Left ventricle myocardium inferior (tissue), 1 donor: ENCODE measurements at places on chromosomes 12 and 14. TPM values are rescaled to one million over a fixed set of nuclear protein-coding genes. Genes with fewer than 3 reads are reported as not detected.

DNA sequence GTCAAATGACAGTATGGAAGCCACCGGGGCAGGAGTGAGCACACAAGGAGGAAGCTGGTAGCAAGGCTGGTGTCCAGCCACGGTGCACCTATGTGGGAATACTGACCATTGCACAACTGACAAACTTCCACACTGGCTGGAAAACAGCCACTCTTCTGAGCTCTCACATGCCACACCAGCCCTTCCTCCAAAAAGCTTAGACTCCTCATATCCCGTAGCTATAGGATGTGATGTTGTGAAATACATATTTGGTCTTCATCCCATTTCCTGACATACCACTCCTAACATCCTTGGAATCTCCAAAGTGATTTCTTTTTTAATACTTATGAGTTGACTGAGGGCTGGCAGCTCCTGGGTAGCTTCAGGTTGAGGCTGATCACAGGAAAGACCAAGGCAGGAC lies 103.6 kb downstream of the NTF3 start:
- DNase-seq = no peak

DNA sequence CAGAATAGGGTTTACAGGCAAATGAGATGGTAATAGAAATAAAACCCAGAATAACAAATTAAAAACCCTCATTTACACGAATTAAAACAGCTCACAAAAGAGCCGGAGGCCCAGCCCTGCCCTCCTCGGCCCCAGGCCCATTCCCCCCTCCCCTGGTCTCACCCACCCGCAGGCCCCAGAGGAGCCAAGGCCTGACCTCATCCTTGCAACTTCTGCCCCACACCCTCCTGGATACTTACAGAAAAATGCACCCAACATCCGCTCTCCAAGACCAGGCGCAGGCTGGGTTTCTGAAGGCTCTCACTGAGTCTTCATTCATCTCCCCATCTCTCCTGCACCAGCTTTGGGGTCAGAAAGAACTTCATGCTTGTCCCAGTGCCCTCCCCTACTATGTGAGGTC lies 16.2 kb upstream of the VSX2 start:
- no peak for DNase-seq

- DNase-seq = no peak
Observed at GRCh38 chr14:106729551-106729950, 1203.2 kb downstream of the TMEM121 start.

DNA sequence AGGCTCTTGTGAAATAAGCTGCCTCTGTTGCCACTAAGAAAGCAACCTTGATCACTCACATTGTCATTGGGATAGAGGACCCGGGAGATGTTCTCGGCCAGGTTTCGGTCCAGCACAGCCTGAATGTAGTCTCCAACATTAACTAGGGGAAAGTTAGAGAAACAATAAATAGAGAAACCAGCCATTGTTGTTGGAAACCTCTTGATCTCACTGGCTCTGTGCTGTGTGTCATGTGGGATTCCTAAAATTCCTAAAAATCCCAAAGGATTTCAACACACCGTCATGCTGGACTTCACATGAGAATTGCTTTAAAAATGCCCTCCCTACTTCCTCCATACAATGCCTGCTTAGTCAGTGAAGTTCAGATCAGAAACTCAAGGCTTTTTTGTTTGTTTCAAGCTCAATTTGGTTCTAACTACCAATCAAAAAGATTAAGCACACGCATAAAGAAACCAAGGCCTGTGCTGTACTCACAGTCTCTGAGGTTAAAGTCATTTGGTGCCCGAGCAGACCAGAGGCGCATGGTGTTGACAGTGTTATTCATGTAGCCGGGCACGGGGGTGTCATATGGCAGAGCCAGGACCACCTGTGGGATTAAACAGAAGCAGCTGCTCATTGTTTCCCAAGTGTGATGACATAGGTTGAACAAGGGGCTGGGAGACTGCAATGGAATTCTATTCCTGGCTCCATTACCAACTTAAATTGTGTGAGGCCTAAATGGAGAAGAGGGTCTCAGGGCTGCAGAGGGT lies 23.6 kb downstream of the PYGL start:
- no peak for DNase-seq

GRCh38 chr14:34029921-34030334 lies 79.1 kb upstream of the EGLN3 start:
- DNase-seq = peak; percentile 69

DNA sequence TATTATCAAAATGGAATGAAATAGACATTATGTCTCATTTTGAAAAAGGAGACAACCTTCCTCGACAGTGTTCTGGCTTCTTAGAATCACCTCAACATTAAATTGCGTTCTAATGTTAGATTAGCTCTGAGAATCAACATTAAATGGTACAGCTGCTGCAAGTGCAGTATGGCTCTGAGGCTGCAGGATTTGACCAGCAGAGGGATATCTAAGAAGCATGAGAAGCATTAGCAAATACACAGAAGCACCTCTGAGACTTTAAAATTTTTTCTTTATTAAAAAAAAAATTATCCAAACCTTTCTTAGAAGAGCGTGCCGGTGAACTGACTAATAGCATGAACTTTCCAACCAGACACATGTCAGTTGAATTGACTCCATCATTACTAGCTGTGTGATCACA lies 253.4 kb upstream of the LRIG3 start:
- DNase-seq = no peak

DNA sequence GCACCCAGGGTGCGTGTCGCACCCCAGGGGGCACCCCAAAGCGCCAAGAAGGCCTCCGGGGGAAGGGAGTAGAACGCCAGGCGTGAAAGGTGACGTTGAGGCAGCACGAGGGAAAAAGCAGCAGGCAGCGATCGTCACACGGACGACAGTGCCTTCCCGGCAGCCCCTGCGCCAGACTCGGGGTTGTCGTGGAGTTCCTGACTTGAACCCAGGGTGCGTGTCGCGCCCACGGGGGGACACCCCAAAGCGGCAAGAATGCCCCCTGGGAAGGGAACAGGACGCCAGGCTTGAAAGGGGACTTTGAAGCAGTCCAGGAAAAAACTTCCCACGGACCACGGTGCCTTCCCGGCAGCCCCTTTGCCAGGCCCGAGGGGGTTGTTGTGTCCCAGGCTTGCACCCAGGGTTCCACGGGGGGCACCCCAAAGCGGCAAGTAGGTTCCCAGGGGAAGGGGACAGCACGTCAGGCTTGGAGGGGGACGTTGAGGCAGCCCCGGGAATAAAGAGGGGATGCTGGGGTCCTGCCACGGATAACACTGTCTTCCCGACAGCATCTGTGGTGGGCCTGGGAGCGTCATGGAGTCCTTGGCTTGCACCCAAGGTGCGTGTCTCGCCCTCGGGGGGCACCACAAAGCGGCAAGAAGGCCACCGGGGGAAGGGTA lies 159.2 kb upstream of the ALG10B start:
- no peak for DNase-seq

GRCh38 chr14:59187802-59188460 lies 536 bp upstream of the DAAM1 start:
- peak; percentile 35 for DNase-seq

DNA sequence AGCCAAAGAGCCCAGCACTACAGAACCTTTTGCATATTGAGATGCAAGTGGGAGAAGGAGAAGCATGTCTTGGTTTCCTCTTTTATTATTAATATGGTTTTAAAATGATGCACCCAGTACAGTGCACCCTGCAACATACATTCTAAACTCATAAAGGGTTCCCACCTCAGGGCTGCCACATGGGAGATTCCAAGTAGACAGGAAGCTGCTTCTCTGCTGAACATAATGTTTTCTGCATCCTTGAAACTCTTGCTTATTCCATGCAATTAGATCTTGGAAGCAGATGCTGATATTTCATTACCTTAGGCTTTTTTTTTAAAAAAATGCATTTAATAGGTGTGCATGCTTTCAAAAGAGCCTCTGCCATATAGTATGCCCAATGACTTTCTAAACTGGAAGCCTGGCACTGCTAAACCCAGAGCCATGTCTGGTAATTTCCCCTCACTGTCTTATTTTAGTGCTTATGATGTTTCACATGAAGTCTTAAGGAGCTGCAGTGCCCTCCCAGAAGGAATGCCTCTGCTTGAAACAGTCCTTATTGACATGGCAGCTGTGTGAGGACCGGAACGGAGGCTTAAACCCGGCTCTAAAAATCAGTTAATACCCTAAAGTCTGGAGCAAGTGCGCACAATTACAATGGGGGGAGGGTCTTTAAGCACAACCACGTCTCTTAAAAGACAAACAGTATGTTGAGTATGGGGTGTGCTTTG lies 2.0 kb upstream of the SIX1 start:
- no peak for DNase-seq

- no peak for DNase-seq
Observed at GRCh38 chr12:65368055-65368454, 89.6 kb downstream of the MSRB3 start.

GRCh38 chr14:33682760-33683159 lies 268.1 kb downstream of the EGLN3 start:
- peak; percentile 63 for DNase-seq

DNA sequence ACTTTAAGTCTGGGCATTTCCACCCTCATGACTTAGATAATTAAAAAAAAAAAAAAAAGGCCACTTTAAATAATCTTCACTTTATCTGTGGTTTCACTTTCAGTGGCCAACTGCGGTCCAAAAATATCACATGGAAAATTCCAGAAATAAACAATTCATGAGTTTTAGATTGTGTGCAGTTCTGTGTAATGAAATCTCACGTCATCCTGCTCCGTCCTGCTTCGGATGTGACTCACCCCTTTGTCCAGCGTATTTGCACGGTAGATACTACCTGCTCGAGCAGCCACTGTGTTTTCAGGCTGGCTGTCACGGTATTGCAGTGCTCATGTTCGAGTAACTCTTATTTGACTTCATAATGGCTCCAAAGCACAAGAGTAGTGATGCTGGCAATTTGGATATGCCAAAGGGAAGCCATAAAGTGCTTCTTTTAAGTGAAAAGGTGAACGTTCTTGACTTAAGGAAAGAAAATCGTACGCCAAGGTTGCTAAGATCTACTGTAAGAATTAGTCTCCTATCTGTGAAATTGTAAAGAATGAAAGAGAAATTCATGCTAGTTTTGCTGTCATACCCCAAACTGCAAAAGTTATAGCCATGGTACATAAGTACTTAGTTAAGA lies 2.4 kb downstream of the E2F7 start:
- DNase-seq = no peak

DNA sequence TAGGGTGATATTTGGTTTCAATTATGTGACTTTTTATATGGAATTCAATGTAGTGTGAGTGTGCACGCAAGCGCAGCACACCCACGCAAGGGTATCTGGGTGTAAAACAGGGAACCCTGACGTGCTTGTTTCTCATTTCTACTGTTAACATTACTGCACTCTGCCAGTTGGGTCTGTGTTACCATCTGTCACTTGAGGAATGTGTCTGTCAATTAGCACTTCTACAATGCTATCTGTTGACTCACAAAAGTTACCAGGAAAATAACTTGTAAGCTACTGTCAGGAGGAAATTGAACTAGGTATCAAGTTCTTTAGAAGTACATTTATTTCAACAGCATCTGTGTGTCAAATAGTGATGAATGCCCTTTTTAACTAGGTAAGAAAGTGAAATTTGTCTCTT lies 695.5 kb upstream of the LRFN5 start:
- DNase-seq = no peak

GRCh38 chr12:24895612-24896011 lies 53.3 kb downstream of the BCAT1 start:
- DNase-seq = no peak

- no peak for DNase-seq
Observed at GRCh38 chr12:131620946-131621681, 89.8 kb upstream of the SFSWAP start.

GRCh38 chr14:99971941-99972747 lies 93.1 kb upstream of the EVL start:
- no peak for DNase-seq

DNA sequence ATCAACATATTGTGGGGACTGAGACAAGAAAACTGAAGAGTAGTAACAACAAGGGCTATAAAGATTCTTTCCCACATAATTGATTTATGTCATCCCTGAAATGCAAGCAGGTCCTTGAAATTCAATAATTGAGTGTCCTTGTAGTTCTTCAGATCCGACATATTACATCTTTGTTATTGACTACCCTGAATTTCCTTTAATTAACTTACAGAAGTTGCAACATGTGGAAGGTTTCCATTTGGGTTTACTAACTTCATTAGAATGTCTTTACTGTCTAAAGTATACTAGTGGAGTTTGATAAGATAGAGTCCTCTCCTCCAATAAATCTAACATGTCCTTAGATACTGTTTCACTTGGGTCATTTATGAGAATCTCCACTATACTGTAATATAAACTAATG lies 951.8 kb downstream of the SLC6A15 start:
- DNase-seq = no peak

Gene HCAR1
- total RNA-seq = not detected

Gene LRRC10
- total RNA-seq = 43.8 TPM

Gene RTN1
- total RNA-seq = 0.80 TPM

Gene NID2
- total RNA-seq = 35.2 TPM
